Stimulated activated CD8-positive, alpha-beta memory T cell treated with anti-CD3 and anti-CD28 coated beads, Interleukin-4, amount 100 ng/mL, for 4 hours (primary cell): ENCODE measurements at places on chromosomes 4 and X.

DNA sequence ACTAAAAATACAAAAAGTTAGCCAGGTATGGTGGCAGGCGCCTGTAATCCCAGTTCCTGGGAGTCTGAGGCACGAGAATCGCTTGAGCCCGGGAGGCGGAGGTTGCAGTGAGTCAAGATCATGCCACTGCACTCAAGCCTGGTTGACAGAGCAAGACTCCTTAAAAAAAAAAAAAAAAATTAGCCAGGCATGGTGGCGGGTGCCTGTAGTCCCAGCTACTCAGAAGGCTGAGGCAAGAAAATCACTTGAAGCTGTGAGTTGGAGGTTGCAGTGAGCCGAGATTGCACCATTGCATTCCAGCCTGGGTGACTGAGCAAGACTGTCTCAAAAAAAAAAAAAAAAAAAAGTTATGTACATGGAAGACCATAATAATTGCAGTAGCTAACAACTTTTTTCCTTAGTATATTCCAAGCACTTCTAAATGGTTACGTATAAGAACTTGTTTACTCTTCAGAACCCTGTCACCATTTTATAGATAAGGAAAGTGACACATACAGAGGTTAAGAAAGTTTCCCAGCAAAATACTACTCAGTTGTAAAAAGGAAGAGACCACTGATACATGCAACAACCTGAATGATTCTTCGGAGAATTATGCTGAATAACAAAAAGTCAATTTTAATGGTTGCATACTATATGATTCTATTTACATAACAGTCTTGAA, 24.5 kb downstream of the RUFY3 start:
- DNase-seq, result no peak

DNA sequence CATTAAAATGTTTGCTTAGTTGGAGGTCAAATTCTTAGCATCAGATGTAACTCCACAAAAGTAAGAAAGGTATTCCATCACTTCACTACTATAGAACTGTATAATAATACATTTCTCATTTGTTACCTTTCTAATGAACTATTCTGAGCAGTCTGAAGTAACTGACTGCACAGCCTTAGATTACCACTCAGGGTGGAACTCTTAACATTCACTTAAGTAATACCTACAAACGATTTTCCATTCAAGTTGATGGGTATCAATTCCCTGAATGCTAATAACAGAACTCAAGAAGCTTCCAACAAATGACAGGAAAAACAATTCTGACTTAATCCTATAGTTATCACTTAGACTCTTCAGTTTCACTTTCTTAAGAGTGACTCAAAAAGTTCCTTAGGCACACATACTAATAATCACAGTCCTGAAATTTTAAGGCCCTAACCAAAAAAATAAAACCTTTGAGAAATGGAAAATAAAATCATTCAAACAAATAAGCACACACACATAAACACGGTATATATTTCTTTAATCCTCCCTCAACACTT, 20.9 kb downstream of the HNRNPD start:
- no peak for DNase-seq

DNA sequence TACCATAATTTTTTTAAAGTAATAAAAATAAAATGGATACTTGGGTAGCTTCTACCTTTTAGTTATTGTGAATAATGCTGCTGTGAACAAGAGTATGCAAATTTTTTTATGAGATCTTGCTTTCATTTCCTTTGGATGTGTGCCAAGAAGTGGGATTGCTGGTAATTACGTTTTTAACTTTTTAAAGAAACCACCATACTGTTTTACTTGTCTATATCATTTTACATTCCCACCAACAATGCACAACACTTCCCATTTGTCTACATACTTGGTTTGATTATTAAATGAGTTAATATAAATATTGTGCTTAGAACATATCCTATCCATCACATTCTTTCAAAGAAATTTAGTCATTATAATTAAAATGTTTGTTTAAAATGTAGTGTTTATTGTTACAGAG, 3.9 kb upstream of the SULT1B1 start:
- DNase-seq, result no peak

GRCh38 chr4:18042754-18043153, 21.2 kb upstream of the LCORL start:
- no peak for DNase-seq

GRCh38 chr4:22607382-22607781, 85.4 kb upstream of the GBA3 start:
- DNase-seq, result no peak

- no peak for DNase-seq
These were observed 89.8 kb downstream of the PDGFRA start for GRCh38 chr4:54318904-54319303.

GRCh38 chr4:78624048-78624447, 72.5 kb downstream of the ANXA3 start:
- DNase-seq, result no peak

GRCh38 chr4:8330821-8331574, 61.4 kb downstream of the HTRA3 start:
- no peak for DNase-seq

GRCh38 chrX:1380672-1381233, 11.2 kb downstream of the SLC25A6 start:
- no peak for DNase-seq

GRCh38 chr4:40672528-40673522, 43.2 kb upstream of the RBM47 start:
- DNase-seq, result no peak

GRCh38 chr4:119626420-119626819, 2.2 kb downstream of the PDE5A start:
- no peak for DNase-seq

DNA sequence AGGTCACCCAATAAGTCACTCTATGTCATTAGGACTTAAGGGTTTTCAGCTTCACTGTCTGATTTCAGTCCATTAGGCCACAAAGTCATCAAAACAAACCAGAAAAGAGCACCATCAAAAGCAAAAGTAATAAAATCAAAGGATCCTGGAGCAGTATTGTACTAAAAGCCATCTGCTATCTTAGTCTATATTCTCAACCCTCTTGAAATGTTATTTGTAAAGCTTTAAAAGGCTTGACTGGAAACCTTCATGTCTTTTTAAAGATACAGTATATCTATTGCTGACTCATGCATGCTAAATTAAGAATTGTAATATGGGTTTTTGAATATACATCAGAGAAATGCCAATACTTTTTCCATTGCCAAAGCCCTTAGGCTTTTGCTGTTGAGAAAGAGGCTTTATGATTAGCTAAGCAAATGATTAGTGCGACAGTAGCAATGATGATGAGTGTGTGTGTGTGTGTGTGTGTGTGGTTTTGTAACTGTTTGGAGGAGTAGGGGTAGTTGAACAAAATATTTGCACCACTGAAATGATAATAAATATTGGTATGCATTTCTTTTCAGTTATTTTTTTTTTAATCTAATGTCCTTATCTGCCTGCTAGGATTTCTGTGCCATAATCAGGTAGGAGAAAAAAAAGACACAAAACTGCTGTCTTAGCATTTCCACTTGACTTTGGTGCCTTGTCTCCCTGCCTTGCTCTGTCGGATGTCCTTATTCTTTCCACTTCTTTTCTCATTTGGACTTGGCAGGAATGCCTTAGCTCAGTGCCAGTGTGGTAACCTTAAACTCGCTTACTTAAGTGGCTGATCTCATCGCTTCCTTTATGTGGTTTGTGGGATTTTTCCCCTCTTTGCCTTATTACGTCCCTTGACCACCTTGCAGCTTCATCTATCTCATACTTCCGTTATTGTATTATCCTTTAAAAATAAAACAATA, 119.7 kb downstream of the PCDH7 start:
- DNase-seq, result no peak
